ENCODE measurements at places on chromosomes 12 and 14.

- no peak for DNase-seq
Measured at GRCh38 chr14:29236401-29236800, 469.8 kb downstream of the FOXG1 start.

- no peak for DNase-seq
Measured at GRCh38 chr12:51326698-51327439, 2.9 kb upstream of the BIN2 start.

DNA sequence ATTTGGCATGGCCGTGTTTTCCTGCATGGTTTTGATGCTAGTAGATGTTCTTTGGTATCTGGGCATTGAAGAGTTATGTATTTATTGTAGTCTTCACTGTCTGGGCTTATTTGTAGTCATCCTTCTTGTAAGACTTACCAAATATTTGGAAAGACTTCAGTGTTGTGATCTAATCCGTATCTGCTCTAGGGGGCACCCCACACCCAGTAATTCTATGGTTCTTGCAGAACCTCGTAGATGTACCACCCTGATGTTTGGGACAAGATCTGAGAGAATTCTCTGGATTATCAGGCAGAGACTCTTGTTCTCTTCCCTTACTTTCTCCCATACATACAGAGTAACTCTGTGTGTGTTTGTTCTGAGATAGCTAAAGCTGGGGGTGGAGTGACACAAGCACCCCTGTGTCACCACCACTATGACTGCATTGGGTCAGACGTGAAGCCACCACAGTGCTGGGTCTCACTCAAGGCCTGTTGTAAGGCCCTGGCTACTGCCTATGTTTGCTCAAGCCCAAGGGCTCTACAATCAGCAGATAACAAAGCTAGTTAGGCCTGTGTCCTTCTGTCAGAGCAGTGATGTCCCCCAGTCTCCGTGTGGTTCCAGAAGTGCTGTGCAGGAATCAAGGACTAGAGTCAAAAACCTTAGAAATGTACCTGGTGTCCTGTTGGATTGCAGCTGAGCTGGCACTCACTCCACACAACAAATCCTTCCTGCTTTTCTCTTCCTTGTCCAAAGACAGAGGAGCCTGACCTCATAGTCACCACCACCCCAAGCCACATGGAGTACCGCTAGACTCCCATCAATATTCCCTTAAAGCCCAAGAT lies 9.6 kb downstream of the RDH16 start:
- no peak for DNase-seq

DNA sequence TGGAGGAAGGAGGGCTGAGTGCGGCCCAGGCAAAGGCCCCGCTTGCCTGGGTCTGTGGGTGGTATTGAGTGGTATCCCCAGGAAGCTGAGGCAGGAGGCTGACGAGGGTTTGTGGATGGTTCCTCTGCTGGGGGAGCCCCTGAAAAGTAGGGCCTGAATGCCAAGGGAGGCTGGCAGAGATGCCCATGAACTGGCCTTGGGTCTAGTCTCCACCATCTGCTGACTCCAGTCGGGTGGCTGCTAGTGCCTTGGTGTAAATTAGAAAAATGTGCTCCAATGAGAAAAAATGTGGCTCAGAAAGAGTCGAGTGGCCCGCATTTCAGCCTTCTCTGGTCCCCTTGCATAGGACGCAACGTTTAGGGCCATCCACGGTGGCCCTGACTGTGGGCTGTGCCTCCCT lies 181.2 kb upstream of the PRMT8 start:
- DNase-seq = no peak

GRCh38 chr14:34034447-34035176 lies 83.7 kb upstream of the EGLN3 start:
- DNase-seq = no peak

All from HS-5 (cell line).